8988T (cell line): ENCODE measurements at places on chromosomes 6 and 20.

- peak; percentile 65 for DNase-seq
These were observed 1.4 kb downstream of the GFOD1 start for GRCh38 chr6:13485923-13486562.

- DNase-seq, result peak; percentile 37
These were observed 55.7 kb upstream of the TNFAIP3 start for GRCh38 chr6:137811121-137811915.

- no peak for DNase-seq
These were observed 43.5 kb upstream of the ZFP64 start for GRCh38 chr20:52235129-52235528.

DNA sequence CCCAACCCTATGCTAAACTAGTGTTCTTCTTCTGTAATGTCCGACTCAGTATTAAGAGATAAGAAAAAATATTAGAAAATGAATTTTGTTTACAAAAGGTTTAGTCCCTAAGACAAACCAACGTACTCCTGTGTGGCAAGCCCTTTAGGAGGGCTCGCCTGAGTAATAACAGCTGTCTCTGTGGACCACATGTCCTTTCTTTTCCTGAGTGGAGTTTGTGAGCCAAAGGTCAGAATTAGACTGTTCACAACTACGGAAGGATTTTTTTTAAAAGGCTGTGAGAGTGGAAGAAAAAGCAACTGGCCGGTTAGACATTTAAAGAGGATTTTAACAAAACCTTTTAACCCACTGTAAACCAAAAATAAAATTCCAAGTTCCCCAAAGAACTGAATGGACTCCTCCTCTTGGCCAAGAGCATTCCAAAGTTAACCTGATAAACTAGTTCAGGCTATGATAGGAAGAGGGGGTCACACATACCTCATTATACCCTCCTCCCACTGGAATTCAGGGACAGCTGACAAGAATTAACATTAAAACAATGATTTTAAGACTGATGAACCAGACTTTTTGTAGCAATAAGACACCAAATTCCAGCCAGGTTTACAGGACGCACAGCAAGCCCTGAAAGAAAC, 43.5 kb downstream of the FAM184A start:
- DNase-seq, result no peak

GRCh38 chr6:20227350-20227749, 15.1 kb upstream of the MBOAT1 start:
- DNase-seq, result no peak

DNA sequence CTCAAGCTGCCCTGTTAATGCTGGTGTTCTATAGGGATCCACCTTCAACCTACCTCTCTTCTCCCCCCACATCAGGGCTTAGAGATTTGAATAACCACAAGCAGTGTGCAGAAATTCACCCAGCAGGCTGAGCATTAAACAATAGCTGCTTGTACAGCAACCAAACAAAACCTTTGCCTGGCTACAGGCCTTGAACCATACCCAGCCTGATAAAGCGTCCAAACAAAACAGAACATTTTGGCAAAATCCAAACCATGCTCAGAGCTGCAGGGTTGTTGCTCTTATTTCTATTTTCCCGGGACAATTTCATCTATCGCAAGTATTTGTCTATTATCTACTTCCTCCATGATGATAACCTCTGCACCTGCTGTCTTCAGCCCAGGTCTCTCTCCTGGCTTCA, 142.3 kb downstream of the UNC5CL start:
- DNase-seq, result no peak

- no peak for DNase-seq
These were observed 490.4 kb downstream of the BMP2 start for GRCh38 chr20:7257692-7258466.
